ENCODE measurements at places on chromosomes 1 and 21.

GRCh38 chr21:45839274-45839673 is 142.3 kb upstream of the COL6A1 start:
- DNase-seq: no peak

GRCh38 chr1:95041491-95042165 is 31.1 kb downstream of the ALG14 start:
- DNase-seq: peak; percentile 50

DNA sequence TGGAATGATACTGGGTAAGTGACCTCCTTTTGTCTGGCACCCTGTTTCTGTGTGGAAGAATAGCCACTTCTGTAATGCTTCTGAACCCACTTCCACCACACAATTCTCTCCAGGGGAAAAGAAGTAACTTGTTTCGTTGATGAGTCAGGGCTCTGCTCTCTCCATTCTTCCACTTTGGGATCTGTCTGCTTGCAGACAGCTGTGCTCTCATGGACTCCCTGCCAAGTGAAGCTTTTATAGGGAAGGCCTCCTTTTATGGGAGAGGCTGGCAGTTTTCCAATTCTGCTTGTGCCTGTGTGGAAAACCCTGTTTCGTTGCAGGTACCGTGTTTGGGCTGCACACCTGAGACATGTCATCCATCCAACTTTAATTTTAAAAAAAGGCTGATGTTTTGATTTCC is 130.7 kb downstream of the GIPC2 start:
- DNase-seq: no peak

DNA sequence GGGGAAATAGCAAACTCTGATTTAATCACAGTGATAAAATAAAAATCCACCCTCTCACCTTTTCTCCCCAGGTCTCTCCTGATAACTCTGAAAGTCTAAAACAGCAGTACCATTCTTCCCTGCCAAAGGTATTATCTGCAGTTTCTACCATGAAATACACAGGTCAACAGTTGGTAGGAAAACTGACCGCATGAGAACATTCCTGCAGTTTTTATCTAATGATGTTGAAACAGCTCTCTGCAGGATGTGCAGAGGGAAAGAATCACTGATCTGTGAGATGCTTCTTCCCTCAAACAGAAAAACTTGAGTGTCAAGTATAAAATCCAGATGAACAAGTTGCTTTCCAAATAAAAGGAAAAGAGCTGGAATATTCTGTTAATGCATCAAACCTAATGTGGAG is 39.1 kb downstream of the KCNJ6 start:
- no peak for DNase-seq
